ENCODE measurements at places on chromosomes 7 and 10.

GRCh38 chr7:38105874-38106483 lies 72.1 kb upstream of the STARD3NL start:
- DNase-seq, result no peak

DNA sequence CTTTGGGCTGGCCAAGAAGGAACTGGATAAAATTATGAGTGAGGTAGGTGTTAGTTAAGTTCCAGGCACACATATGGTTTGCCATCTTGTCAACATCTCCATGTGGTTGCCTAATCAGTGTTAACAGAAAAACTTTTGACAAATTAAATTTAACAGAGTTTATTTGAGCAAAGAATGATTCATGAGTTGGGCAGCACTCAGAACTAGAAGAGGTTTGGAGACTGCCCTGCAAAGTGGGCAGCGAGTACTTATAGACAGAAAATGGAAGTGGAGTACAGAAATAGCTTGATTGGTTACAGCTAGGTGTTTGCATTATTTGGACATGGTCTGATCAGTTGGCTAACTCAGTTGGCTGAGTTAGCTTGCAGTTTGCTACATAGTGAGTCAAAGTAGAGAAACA lies 37.5 kb upstream of the AGK start:
- no peak for DNase-seq

- no peak for DNase-seq
These were observed 178.0 kb downstream of the AMPH start for GRCh38 chr7:38453168-38453567.

GRCh38 chr10:48982584-48982983 lies 42.9 kb upstream of the LRRC18 start:
- DNase-seq, result no peak

GRCh38 chr7:117020591-117020973 lies 67.3 kb downstream of the ST7 start:
- no peak for DNase-seq

- no peak for DNase-seq
These were observed 188.5 kb upstream of the ANK3 start for GRCh38 chr10:60578217-60578616.

DNA sequence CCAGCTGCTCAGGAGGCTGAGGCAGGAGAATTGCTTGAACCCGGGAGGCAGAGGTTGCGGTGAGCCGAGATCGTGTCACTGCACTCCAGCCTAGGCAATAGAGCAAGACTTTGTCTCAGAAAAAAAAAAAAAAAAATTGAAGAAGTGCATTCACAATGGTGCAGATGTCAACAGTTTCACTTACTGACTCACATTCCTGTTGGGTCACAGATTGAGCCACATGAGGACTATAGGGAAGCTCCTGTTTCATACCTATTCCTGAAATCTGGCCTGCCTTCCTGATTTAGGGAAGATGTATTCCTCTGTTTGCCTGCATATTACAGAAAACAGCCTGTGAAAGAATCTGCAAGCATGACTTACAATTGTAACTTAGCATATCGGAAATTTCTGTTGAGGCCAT lies 78.2 kb downstream of the AKR1C4 start:
- DNase-seq, result no peak
